Germinal center (tissue), 1 donor: ENCODE measurements at places on chromosomes 1 and 21.

- DNase-seq = no peak
Observed at GRCh38 chr1:55997536-55997935, 581.8 kb downstream of the PLPP3 start.

GRCh38 chr21:30710499-30710898 lies 8.1 kb downstream of the KRTAP21-3 start:
- DNase-seq = no peak

DNA sequence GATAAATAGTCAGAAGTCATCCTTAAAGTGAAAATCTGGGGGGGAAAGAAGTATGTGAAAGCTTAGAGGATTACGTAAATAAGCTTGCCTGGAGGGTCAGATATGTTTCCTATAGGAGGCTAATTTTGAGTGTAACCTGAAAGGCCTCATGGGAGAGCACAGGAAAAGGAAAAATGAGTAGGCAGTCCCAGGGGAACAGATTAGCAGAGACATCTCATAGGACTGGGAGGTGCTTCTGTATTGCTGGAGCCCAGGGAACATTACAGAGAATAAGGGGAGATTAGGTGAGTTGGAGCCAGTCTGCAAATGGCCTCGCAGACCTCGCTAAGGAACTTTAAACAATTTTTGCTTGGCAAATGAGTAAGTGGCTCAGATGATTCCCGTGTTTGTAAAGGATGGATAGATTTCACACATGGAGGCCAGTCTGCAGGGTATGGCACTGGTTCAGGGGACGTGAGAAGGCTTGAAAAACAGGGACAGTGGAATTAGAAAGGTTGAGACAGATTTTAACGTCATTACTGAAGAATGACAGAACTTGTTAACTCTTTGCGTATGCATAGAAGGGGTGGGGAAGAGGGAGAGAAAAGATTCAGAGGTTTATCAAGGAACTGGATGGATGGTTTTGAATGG lies 149.1 kb downstream of the GREM2 start:
- DNase-seq = no peak

- DNase-seq = no peak
Observed at GRCh38 chr1:204340081-204340889, 19.4 kb downstream of the PLEKHA6 start.
